ENCODE measurements at places on chromosomes 3 and 15.
A peak's percentile ranks its signal among the peaks of the same experiment; 100 is the strongest.

DNA sequence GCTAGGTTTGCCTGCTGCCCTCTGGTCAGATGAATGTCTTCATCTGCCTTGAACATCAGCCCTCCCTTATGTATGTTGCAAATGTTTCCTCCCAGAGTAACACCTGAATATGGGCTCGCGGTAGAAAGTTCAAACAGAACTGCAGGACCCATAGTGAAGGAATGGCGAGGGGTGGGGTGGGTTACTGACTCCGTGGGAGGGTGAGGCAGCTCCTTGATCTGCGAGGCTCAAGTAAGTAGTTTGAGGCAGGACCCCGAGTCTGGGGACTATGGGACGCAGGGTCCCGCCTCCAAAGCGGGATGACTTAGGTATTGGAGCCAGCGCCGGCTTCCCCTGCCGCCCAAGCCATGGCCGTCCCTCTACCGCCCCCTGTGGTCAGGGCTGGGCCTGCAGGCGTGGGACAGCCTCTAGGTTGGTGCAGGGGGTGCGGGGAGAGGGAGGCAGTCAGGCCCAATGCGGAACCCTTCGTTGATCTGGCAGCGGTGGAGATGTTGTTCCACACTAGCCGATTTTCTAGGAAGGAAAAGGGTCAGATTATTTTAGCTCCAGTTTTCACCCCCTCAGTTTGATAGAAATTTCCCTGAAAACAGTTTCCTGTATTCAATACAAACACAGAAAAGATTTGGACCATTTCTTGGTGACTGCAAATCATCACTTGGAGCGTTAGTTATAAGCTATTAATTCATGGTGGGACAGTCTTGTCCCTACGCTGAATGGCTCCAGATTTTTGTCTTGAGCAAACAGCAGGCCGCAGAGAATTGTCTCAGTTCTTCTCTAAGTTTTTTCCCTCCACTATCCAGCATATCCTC is 72.3 kb downstream of the CORO2B start:
- no peak for DNase-seq

DNA sequence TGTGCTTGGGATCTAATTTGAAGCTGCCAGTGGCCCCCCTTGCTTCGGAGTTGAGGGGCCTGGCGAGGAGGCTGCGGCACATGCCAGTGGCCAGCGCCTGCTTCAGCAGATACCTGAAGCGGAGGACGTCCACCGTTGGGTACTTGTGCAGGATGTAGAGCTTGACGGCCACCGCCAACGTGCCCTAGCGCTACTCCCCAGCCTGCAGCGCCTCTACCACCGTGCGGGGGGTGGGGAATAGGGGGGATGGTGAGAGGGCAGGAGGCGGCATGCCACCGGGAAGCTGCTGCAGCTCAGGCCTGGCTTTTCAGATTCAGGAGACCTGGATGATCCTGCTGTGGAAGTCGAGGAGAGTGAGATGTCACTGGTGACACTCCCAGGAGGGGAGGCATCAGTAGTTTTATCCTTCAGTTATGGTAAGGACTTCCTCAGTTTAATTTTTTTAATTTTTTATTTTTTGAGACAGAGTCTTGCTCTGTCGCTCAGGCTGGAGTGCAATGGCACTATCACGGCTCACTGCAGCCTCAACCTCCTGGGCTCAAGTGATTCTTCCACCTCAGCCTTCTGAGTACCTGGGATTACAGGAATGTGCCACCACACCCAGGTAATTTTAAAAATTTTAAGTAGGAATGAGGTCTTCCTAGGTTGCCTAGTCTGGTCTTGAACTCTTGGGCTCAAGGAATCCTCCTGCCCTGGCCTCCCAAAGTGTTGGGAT is 150.6 kb upstream of the FRMD4B start:
- DNase-seq = no peak

GRCh38 chr3:39383045-39383880 is at the start of gene SLC25A38:
Gene SLC25A38, plus strand, starts transcription at chr3:39383370. Its CDS starts 355 bp downstream, at chr3:39383725.
- no peak for DNase-seq

GRCh38 chr3:173501931-173502489 is 104.5 kb downstream of the NLGN1 start:
- no peak for DNase-seq

DNA sequence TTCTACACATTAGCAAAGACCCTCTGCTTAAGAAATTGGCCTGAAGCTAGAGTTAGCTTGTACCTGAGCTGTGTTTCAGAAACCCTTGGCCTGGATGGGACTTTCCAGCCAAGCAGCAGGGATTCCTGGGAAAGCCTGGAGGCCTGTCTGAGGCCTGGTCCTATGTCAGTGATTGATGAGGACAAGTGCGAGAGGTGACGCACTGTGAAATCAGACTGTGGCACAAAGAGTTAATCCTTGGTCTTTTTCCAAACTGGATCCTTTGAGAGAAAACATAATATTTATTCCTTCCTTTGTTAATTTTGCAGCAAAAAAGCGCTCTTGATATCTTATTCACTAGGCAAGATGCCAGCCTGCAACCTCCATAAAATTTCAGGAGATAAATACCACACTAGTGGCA is 225.0 kb upstream of the ATP11B start:
- DNase-seq = no peak

DNA sequence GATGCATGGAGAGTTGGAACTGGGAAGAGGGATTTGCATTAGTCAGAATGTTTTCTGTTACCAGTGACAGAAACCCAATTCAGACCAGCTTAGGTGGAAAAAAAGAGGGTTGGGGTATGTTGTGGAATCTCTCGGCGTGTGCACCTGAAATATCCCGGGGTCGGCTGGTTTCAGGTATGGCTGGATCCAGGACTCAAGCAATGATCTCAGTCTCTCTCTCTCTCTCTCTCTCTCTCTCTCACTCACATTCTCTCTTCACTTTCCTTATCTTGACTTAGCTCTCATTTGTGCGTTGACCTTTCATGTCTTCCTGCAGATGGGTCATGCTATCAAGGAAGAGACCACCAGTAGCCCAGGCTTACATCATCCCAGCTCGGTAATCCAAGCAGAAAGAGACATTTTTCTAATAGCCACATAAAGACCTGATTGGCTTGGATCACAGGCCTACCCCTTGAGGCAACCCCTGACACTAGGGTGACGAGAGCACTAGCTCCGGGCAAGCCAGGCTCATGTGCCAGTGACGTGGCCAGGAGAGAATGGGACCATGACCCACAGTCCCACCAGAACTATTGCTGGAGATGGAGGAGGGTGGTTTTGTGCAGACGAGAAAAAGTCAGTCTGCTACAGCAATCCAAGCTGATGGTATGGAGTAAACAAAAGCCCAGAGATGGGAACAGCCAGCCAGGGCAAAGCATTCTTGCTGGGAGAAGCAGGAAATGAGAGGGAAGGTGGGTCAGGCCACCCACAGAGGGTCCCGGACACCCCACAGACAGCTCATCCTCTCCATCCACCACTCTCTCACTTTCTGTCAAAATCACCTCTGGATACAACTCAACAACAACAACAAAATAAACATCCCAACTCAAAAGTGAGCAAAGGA is 91.7 kb downstream of the CHSY1 start:
- no peak for DNase-seq

DNA sequence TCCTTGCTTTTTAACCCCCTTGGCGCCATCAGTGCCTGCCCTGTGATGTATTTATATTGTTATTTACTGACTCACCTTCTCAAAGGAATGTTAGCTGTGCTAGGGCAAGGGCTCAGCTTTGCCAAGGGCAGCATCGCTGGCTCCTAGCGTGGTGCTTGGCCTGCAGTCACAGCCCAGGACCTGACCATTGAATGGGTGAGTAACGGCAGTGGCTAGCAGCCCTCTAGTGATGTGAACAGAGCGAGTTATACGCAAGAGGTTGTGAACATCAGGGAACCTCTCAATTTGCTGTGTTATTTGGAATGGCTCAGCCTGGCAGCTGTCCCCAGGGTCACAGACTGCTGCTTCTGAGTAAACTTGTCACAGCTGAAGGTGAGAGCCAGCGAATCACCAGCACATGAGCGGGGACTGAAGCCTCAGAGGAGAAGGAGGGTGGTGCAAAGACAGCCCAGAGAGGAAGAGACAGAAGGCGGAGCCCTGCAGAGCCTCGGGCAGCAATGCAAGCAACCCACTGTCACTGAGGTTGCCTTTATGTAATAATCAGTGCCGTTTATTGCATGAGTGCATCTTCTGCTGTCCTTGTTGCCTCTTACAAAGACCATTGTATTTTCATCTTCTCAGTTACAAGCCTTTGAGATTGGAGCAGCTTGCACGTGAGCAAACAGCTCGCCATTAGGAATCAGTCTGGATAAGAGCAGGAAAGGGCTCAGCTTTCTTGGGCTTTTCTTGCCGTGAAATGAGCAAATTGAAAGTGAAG is 158.3 kb downstream of the SLCO3A1 start:
- no peak for DNase-seq

- DNase-seq = no peak
Observed at GRCh38 chr3:64945171-64945729, 257.4 kb upstream of the ADAMTS9 start.

DNA sequence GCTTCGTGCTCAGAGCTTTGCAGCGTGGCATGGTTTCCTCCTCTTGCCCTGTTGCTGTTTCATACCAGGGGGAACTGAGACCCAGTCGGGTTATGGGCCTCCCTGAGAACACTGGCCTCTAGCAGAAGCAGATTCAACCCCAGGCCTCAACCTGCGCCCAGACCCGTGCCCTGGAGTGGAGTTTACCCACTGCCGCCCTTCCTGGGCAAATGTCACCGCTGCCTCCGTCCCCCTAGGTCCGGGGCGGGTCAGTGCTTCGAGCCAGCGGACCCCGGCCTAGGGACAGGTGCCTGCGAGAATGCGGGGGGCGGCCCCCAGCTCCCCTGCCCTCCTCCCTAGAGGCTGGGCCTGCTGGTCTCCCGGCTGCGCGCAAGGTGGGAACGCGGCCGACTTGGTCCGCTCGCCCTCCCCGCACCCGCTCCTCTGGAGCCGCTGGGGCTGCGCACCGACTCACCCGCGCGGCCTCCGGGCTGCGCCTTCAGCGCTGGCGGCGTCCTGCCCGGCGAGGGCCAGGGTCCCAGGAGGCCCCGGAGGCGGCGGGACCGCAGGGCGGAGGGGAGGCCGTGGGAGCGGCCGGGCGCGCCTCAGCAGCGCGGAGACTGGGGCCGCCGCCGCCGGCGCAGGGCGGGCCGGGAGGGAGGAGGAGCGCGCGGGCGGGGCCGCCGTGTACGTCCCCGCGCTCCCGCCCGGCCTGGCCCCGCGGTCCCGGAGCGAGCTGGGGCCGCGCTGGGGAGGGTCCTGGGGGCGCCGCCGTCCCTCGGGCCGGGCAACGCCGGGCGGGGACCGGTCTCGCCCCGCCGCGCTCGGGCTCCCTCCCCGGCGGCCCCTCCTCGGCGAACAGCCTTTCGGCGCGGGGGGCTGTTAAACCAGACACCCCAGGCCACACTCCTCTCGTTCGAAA is at the start of gene PIGZ:
PIGZ (minus strand) TSS at position 601 of the 901 bp plus-strand sequence. CDS start 16,802 bp downstream, outside the sequence.
- DNase-seq = no peak

GRCh38 chr3:52220380-52221026 is 4.9 kb downstream of the TLR9 start:
- DNase-seq = peak; percentile 88

DNA sequence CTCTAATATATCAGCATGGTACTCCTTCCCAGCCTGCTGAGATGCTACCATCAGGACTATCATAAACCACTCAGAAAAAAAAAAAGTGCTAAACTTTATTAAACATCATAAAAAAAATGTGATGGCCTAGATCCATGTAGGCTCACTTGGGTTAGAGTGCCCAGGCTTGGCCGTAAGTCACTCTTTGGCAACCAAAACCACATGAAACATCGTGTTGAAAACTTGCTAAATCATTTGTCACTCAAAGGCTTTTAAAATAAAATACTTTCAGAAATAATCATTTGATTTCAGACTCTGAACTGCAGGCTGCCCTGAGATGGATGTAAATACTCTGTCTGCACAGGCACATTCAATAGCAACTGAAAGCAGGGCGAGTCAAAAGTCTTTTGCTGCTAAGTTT is 78.4 kb upstream of the WNT5A start:
- no peak for DNase-seq

DNA sequence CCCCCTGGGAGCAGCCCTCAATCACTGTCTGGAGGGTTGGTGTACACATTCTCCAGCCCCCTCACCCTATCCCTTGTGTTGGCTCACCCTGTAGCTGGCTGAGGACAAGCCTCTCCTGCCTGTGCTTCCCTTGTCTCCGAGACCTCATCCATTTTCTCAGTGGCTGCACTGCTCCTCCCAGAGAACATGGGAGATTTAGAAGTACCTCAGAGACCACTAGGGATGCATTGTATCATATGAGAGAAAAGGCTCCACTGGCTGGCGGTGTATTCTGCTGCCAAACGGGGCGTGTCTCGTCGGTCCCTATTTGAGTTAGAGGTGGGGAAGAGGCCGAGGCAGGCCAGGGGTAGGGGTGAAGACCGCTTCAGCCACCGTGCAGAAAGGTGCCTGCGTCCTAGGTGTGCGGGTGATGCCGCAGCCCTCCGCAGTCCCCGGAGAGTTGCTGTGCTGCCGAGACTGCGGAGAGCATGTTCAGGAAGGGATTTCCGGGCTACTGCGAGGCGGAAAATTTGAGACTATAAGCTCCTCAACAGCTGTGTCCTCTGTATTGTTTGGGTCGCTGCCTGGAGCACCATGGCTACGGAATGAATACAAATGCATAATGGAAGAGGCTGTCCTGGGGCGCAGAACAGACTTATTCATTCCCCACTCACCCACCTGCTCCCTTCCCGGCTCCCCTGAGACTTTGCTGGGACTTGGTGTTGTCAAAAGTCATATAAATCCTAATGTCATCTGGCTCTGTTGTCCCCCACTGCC is 43.8 kb downstream of the SPSB4 start:
- DNase-seq = peak; percentile 52

DNA sequence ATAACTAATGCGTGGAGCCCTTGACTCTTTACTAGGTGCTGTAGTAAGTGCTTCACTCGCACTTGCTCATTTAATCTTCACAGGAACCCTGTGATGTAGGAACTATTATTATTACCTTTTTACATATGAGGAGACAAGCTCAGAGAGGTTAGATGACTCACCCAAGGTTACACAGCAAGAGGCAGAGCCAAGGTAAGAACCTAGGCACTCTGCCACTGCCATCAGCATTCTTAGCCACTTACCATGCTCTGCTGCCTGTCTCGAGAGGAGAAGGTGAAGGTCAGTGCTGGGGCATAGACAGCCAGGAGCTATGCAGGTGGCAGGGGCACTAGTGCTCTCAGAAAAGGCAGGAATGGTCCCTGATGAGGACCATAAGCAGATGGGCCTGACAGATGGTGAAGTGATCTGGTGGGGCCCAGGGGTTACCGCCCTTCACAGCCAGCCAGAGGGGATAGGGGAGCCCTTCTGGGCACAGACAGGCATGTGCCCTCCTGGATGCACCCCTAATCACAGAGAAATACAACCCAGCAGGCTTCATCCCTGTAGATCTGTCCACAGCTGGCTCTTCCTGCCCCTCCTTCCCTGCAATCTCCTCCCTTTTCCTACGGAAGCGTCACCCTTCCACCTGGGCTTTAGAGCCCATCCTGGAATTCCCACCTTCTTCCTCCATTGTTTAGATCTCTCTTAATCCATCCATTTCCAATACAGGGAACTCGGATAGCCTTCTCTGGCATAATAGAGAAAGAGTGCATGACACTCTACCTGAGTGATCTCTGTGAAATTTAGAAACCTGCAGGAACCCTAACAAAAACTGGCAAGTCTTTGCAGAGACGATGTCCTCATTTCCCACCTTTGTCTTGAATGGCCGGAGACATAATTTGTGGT is 26.9 kb downstream of the ABTB1 start:
- DNase-seq = no peak

GRCh38 chr3:67719333-67719732 is 64.9 kb upstream of the SUCLG2 start:
- DNase-seq = no peak

Measured in ascending aorta (tissue), 2 donors.